ENCODE measurements at places on chromosomes 2 and 18.

DNA sequence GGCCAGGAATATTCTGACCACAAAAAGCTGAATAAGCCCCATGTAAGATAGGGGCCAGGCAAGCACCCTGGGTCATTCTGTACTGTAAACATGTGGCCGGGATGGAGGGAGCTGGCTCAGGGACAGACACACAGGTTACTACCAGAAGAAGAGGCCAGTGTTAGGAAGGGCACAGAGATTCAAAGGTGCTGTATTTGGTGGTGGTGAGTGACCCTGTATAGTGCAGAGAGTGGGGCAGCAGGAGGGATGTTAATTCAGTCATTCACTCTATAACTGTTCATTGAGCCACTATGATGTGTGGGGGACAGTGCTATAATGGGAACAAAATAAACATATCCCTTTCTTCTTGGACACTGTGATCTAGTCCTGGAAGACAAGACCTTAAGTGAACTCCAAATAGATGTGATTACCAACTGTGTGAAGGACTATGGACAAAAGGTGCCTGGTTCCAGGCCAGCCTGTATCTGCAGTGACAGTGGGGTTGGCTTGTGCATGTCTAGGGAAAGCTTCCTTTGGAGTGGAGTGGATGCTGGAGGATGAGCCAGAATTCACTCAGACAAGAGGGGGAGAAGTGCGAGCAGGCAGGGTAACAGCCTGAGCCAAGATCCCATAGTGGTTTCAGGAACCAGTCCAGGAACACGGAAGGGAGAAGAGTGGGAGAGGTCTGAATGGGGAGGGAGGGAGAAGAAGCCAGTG lies 8.3 kb downstream of the MOCOS start:
- DNase-seq = no peak

GRCh38 chr2:177651833-177652232 lies 259.3 kb downstream of the AGPS start:
- DNase-seq = no peak

DNA sequence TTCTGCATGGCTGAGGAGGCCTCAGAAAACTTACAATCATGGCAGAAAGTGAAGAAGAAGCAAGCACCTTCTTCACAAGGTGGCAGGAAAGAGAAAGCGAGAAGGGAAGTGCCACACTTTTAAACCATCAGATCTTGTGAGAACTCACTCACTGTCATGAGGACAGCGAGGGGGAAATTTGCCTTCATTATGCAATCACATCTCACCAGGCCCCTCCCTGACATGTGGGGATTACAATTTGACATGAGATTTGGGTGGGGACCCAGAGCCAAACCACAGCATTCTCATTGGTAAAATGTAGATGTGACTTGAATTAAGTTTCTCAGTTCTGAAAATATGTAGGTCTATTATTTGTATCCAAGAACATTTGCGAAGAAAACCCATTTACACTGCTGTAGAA lies 854.8 kb downstream of the EPHA4 start:
- no peak for DNase-seq

DNA sequence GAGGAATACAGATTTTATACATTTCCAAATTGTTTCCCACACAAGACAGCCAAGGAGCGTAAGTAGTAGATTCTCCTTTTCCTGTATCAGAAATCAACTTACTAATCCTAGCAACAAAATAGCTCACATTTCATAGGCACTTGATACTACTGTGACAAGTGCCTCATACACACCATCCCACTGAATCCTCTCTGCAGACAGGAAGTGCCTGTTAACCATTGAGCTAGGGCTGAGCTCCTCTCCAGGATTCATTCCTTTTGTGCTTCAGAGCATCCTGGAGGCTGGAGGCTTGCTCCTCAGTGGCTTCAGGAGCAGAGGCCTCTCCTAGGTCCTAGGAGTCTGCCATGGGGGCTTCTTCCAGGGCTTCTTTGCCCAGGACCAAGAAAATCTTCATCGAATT lies 20.8 kb upstream of the ZNF396 start:
- no peak for DNase-seq

DNA sequence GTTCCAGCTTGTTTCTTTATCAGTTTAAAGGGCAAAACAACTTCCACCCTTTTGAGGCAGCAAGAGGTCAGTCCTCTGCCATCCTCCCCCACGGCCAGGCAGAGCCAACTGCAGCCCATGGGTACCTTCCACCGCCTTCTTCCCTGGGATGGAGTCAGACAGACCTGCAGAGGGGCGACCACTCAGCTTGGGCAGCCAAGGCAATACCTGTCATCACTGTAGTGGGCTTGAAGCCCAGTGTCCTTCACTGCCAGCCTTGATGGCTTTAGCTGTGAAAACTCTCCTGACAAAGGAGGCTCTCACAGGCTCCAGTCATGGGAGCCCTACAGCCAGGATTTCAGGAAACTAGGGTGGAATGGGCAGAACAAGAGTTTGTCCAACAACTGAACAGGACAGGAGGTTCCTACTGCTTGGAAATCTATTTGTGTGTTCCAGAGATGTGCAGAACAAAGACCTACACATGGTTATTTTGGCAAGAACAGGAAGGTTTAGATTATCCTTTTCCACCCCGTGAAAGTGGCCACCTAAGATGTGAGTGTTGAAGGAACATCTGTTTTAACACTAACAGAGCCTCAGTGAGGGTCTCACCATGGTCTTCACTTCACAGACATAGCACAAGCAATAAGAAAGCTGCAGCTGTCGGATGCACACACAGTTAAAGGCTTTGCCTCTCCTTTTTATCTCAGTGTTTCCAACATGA lies 93.9 kb upstream of the RMDN2 start:
- DNase-seq = no peak

DNA sequence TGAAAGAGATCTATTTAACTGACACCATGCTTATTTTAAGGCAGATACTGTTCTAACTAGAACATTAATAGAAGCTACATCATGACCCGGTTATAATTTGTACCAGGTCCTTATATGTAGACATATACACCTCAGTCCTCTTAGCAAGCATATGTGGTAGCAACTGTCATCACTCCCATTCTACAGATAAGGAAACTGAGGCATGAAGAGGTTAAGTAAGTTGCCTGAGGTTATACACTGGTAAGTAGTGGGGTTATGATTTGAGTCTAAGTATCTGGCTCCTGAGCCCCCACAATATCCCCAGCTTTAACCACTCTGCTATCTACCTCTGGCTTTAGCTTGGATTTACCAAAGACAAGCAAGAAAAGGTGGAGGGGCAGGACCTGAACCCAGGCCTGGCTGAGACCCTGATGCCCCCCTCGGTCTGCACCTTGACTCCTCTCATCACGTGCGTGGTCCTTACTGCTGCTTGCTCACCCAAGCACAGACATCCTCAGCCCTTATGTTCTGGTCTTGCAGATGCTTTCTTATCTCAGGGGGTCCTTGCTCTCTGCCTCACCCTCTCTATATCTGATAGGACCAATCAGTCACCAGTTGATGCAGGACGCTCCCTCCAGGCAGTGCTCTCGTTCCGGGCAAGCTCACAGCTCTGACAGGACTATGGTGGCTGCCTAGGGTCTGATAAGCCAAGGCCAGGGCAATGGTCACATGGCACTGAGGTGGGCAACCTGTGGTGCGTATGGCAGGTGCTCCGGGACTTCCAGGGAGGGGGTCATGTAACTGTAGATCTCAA lies 4.0 kb downstream of the DYSF start:
- DNase-seq = no peak

- no peak for DNase-seq
These were observed 24.1 kb downstream of the GAD1 start for GRCh38 chr2:170840717-170841210.

DNA sequence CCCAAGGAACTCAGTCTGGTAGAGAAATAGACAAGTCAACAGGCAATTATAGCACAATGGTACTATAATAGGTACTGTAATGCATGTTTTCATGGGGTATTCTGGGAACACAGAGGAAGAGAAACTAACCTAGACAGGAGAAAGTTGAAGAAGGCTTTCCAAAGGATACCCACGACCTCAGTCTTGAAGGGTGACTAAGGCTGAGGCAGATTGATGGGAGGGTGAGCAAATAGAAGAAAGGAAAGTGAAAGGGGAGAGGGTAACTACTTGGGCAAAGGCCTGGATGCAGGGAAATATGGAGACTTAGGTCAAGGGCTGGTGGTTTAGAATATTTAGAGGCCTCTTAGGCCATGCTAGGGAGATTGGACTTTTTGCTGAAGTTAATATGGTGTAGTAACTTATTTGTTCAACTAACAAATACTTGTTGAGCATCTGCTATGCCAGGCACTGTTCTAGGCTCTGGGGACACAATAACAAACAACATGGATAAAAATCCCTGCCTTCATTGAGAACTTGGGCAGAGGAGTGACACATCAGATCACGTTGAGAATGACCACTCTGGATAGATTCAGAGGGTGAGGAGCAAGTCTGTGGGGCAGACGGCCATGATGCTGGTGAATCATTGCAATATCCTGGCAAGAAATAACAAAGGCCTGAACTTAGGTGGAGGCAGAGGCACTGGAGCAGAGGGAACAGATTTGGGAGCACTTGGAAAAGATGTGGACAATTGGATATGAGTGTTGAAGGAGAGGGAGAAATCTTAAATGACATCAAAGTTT lies 56.4 kb downstream of the PLB1 start:
- DNase-seq = no peak

GRCh38 chr2:219998107-219998506 lies 370.7 kb downstream of the SLC4A3 start:
- DNase-seq = no peak
